ENCODE measurements at places on chromosomes 13 and 19. TPM values are rescaled to one million over a fixed set of nuclear protein-coding genes. Genes with fewer than 3 reads are reported as not detected.

The ZNF793 gene
- 19.7 TPM for total RNA-seq

The SPACA4 gene
- not detected for total RNA-seq

GRCh38 chr13:49655906-49656305 is 27.6 kb downstream of the ARL11 start:
- no peak for DNase-seq

DNA sequence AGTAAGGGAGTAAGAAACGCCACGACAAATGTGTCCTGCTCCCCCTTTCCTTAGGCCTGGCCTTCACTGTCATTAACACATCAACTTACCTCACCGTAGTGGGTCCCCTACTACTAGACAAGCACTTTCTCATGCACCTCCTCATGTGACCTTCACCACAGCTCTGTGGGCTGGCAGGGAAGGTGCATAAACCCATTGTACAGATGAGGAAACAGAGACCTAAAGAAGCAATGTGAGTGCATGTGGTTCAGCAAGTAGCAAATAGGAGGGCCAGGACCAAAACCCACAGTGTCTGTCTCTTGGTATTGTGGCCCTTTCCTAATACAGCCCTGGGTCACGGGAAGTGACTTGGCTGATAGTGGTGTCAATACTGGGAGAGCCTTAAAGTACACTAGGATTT is 5.3 kb downstream of the CCDC70 start:
- no peak for DNase-seq

DNA sequence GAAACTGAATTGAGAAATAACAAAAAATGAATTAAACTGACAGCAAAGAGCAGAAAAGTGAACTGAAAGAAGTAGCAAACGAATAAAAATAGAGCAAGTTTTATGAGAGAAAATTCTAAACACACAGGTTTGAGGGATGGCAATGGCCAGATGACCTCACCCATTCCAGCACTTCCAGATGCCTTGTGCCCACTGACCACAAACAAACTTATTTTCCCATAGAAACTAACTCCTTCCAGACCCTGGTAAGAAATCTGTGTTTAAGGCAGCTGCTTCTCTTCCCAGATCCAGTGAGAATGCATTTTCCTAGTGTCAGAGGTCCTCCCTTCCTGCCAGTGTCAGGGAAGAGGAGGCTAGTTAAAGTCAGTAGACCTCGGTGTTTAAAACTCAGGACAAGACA is 51.7 kb downstream of the RXFP2 start:
- no peak for DNase-seq
